SJCRH30 (cell line): ENCODE measurements at places on chromosomes 5 and 9. TPM values are rescaled to one million over a fixed set of nuclear protein-coding genes. Genes with fewer than 3 reads are reported as not detected.

DNA sequence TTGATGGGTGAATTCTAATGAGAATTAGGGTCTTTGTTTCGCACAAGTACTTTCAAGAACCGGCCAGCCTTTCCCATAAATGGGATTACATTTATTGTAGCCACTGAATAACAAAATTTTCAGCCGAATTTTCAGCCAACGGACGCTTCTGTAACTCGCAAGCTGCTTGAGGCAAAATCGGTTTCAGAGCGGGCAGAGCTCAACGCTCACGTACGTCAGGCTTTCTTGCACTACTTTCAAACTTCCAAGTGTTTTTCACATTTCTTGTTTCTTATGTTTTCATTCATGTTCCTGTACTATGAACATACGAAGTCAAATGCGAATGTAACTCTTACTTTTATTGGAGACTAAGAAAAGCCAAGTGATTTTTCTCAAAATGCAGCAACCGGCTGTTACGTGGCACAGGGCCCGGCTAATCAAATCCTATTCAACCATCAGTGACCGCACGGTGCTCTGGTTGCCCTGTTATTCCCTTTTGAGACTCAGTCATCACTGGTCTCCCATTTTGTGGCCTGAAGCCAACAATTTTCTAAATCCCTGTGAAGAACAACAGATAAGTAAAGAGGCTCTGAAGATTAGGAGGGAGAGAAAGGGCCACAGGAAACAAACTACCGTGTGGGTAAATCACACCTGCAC, 68.5 kb downstream of the SLC28A3 start:
- no peak for DNase-seq

Gene DMRT3
- not detected in 2 replicates for total RNA-seq

GRCh38 chr5:8234179-8234770, 365.3 kb downstream of the MTRR start:
- DNase-seq = no peak

Gene ARHGEF28
- total RNA-seq = 5.2 and 5.8 TPM in 2 replicates

- peak; percentile 71 for DNase-seq
Measured at GRCh38 chr5:94849821-94850736, 231.6 kb downstream of the SLF1 start.

GRCh38 chr9:108698231-108698630, 157.6 kb downstream of the ACTL7B start:
- no peak for DNase-seq
